Tibial nerve (tissue), 4 donors: ENCODE measurements at places on chromosomes 1 and 21. TPM values are rescaled to one million over a fixed set of nuclear protein-coding genes. Genes with fewer than 3 reads are reported as not detected.

- DNase-seq, result no peak
- H3K27ac ChIP-seq, result no peak overlapping the region
- no peaks in the 10 kb centered on the region for H3K4me1 ChIP-seq
- no peaks in the 10 kb centered on the region for H3K36me3 ChIP-seq
Observed at GRCh38 chr21:42022906-42023305, 12.7 kb upstream of the ZBTB21 start.

DNA sequence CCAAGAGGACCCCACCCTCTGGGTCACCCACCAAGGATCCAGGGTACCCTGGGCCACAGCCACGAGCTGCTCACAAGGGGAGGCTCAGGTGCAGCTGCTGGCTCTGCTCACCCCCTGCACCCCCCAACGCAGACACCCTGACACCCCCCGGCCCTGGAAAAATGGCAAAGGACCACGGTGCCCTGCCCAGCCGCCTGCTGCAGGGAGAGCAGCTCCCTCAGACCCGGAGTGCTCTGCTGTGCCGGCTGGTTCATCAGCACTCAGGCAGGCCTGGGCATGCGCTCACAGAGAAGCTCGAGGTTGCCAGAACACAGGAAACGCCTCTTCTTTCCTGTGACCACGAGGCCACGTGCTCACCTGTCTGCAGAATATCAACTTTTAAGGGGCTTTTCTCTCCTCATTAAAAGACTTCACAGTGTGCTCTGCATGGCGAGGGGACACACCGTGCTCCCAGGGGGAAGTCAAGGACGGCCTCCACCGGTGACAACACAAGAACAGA is 4.3 kb upstream of the C1QTNF12 start:
- no peak overlapping the region for H3K4me3 ChIP-seq
- no peak for DNase-seq
- H3K4me1 ChIP-seq, result peaks cover 5% of the 10 kb centered on the region
- peaks cover 18% of the 10 kb centered on the region for H3K27me3 ChIP-seq
- H3K36me3 ChIP-seq, result peaks cover 50% of the 10 kb centered on the region
- H3K27ac ChIP-seq, result no peak overlapping the region

DNA sequence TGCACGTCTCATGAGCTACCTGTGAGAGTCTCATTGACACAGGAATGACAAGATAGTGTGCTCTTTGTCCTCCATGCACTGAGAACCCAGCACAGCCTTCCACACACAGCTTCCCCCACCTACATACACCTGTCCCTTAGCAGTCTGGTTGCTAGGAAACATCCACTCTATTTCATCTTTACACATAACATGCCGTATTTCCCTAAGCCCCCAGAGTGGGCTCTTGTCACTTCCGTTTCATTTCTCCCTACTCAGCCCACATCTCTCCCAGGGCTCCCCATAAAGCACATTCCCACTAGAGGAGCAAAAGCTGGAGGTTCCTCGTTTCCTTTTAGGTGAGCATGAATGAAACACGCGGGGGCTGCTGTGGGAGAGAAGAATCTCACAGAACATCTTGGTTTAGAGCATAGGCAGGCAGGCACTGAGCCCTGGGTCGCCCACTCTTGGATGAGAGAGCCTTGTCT is 137.1 kb downstream of the ETS2 start:
- no peaks in the 10 kb centered on the region for H3K36me3 ChIP-seq
- no peaks in the 10 kb centered on the region for H3K27me3 ChIP-seq
- no peak overlapping the region for H3K4me3 ChIP-seq
- DNase-seq, result no peak

- DNase-seq, result no peak
- no peaks in the 10 kb centered on the region for H3K4me1 ChIP-seq
- no peaks in the 10 kb centered on the region for H3K36me3 ChIP-seq
- no peak overlapping the region for H3K27ac ChIP-seq
- H3K27me3 ChIP-seq, result no peaks in the 10 kb centered on the region
Observed at GRCh38 chr1:4970532-4970931, 316.1 kb downstream of the AJAP1 start.

The INAVA gene
- total RNA-seq, result not detected

The SLFNL1 gene
- 0.22 TPM for total RNA-seq
